ENCODE measurements at places on chromosomes 2 and 18.

- no peak for DNase-seq
Observed at GRCh38 chr18:35408843-35409261, 31.7 kb upstream of the ZNF396 start.

DNA sequence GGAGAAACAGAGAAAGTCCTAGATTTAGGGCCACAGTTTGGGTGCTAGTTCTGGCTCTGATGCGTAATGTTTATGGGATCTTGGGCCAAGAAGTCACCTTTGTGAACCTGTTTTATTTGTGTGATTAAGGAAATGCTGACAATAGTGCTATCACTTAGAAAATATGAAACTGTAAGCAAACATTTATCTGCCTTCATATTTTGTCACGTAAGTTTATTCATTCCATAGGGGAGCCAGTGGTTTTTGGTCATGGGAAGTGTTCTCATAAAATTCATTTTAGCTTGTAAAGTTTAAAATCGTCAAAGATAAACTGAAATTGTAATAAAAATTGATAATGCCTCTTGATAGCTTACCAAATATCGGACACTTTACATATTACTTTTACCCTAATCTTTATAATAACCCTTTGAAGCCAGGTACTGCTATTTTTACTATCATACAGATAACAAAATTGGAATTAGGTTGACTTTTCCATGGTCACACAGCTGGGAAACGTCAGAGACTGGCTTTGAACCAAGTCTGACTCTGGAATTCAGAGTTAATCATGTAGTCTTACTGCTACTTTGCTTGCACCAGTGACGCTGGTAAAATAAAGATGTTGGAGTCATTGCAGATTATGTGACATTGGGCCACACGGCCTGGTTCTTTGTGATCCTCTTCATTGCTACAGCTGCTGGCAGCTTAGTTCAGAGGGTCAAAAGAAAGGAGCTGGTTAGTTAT lies 99.7 kb downstream of the ICA1L start:
- DNase-seq = no peak

DNA sequence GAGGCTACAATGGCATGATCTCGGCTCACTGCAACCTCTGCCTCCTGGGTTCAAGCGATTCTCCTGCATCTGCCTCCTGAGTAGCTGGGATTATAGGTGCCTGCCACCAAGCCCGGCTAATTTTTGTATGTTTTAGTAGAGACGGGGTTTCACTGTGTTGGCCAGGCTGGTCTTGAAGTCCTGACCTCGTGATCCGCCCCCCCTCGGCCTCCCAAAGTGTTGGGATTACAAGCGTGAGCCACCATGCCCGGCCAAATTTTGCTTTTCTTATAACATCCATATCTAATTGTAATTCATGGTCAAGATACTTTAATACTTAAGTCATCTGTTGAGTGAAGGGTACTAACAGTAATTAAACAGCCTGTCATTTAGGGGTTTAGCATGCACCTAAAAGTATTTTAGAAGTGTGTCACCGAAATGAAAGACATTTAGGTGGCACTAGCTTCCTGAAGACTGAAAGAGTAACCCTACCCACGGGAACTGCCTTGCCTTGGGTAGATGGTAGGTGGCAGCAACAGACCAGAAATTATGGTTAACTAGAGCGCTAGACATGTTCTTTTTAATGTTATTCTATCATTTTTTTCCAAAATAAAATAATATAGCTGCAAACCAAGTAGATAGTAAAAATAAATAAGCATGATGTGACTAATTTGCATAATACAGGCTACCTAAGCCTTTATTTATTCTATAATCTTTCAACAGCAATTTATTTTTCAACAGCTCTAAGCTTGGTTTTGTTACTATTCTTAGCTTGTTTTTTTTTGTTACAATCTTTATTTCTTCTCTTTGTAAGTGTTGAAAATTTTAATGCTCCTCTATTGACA lies 8.6 kb upstream of the ACYP2 start:
- peak; percentile 53 for DNase-seq

DNA sequence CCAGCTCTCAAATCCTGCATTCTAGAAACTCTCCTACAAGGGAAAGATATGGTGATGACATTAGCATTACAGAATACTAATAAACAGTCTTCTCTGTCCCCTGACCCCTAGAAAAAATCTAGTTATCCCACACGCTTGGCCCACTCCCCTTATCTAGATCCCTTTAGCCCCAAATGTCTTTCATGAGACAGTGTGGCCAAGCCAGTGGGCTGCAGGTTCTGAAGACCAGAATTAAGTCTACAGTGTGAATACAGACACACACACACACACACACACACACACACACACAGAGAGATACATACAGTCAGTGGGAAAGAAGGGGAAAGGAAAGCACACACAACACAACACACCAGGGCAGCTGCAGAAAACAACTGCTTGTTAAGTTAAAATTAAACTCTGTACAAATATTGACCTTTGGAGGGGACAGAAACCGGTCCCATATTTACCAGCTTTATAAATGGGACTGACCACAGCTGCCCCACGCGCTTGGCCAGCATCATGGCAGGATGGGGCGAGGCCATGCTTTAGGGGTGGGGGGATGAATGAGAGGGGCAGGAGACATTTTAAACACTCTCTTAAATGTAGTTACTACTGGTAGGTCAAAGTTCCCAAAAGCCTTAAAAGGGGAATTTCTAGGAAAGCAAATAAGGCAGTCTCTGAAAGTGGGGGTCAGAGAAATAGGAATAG lies 49.1 kb downstream of the NHEJ1 start:
- no peak for DNase-seq

DNA sequence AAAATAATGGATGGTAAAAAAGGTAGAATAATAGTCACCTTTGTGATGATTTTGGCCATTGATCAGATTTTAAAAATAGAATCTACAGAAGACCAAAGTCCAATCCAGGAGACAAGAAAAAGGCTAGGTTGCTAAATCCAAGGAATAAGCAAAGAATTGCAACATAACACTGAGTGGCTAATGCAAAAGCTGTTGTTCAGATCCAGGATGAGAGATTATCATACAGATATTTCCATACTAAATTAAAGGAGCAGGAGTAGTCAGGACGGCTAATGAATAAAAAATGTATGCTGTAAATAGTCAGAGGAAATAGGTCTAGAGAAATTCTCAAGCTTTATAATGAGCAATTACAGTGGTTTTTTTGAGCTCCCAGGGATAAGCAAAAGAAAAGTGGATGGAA lies 745.9 kb upstream of the ACVR2A start:
- no peak for DNase-seq

DNA sequence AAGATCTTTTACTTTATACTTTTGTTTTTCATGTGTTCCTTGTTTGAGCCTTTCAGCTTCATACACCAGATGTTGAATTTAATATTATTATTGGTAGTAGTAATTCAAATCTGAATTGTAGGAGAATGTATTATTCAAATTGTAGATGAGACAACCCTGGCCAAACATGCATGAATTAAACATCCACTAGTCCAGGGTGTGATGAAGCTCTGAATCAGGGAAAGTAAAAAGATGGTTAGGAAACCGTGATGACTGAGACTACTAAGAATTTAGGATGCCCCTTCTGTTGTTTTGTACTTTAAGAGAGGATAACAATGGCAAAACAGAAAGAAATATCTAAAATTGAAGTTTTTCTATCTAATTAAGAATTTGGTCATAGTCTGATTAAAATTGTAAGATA lies 227.8 kb upstream of the CDH2 start:
- no peak for DNase-seq

- no peak for DNase-seq
Observed at GRCh38 chr2:101921319-101921952, 70.3 kb upstream of the IL1R2 start.

GRCh38 chr2:20483194-20483895 lies 36.5 kb downstream of the RHOB start:
- DNase-seq = no peak

DNA sequence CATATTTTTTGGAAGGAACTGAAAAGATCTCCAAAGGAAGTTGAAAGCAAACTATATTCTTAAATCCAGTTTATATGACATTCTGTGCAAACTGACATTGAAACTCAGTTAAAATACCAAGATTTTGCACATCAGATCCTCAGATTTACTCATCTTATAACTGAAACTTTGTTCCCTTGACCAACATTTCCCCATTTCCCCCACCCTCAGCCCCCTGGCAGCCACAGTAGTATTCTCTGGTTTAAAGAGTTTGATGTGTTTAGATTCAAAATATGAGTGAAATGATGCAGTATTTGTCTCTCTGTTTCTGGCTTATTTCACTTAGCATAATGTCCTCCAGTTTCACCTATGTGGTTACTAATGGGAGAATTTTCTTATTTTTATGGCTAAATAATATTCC lies 99.2 kb upstream of the ITGA4 start:
- DNase-seq = no peak

GRCh38 chr2:43890855-43891254 lies 52.1 kb downstream of the ABCG8 start:
- DNase-seq = no peak

Measured in EL (cell line).